ENCODE measurements at places on chromosomes 1 and 21. TPM values are rescaled to one million over a fixed set of nuclear protein-coding genes. Genes with fewer than 3 reads are reported as not detected.

The RBP7 gene
- not detected for total RNA-seq

The CHAF1B gene
- 23.3 TPM for total RNA-seq

The LRRC53 gene
- not detected for total RNA-seq

The HAPLN2 gene
- total RNA-seq = 1.5 TPM

The ANKRD65 gene
- not detected for total RNA-seq

The OR14K1 gene
- total RNA-seq = not detected

The HSPB7 gene
- not detected for total RNA-seq

The TMEM269 gene
- total RNA-seq = 0.15 TPM
